ENCODE measurements at places on chromosomes 3 and 15.

DNA sequence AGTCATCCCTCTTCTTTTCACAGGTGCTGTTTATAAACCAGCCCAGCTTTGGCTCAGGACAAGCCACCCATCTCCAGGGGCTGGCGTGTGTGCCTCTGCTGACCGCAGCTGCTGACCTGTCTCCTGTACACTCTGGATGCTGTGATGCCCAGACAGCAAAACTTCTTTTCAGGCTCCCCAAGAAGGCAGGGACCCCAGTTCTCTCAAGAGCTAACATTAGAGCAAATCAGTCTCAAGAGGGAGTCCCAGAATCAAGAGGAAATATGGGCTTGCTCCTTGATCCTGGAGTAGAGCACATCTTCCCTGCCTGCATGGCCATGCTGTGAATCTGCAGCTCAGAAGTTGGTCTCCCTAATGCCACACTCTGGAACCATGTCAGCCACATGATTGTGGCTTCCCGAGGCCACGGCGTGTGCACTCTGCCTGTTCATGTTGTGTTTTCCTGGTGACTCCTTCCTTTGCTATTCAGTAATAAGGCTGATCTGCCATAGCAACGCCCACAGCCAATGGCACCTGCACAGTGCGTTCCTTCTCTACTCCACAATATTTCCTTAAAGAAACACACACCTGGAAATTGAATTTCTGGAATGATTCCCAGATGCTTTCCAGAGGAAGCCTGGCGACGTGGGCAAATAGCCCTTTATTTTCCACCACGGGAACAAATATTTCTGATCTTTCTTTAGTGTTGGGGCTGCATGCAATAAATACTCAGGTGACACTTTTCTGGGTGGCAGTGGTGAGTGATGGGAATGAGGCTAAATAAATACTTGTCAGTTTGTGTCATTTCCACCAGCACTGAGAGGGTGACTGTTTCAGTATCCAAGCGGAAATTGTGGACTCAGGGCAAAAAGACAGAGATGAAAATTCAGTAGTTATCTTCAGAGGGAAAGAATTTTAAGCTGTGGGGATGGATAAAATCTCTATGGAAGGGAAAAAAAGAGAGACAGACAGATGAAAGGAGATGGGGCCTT lies 21.9 kb upstream of the THSD4 start:
- no peak for DNase-seq

DNA sequence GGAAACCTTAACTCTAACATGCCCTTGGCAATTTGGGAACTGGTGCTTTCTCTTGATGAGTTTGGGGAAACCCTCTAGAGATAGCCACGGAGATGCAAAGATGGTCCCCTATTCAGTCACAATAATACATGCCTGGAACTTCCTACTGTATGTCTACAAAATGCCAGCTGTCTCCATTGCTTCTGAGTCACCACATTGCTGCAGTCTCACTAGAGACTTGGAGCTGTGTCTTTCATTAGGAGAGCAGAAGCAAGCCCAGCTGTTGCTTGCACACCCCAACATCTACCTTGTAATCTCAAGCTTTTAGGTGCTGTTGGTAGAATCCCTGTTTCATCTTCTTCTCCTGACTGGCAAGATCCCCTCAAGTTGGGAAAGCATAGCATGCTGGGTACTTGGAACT lies 261.0 kb downstream of the ADAMTSL3 start:
- no peak for DNase-seq

DNA sequence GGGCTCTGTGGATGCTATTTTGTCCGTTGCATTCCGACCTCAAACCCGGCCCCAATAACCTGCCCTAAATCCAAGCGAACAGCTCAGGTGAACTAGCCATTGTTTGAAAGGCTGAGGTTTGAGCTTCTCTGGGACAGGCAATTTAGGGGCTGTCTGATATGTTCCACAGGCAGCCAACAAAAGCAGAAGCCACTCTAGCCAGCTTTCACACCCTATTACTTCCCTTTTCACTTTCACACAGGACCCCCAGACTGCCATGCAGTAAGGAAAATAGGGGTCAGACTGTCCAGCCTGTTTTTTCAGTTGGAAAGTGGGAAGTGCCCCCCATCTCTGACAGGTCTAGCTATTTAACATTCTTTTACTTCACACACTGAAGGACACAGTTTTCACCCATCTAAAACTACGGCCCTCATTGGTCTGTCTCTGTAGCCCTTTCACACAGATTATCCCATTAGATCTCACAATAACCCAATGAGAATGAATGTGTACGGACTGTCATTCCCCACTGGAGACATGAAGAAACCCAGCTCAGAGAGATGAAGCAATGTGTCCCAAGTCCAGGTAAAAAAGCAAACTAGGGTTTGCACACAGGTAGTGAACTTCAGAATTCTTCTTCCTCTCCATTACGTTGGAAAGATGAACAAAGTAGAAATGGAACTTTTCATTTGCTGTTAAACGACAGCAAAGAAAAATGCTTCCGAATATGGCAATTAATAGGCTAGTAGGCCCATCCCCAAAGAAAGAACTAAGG lies 1.9 kb downstream of the CCDC12 start:
- DNase-seq: no peak

GRCh38 chr3:31823184-31823583 lies 157.9 kb downstream of the OSBPL10 start:
- DNase-seq: no peak

DNA sequence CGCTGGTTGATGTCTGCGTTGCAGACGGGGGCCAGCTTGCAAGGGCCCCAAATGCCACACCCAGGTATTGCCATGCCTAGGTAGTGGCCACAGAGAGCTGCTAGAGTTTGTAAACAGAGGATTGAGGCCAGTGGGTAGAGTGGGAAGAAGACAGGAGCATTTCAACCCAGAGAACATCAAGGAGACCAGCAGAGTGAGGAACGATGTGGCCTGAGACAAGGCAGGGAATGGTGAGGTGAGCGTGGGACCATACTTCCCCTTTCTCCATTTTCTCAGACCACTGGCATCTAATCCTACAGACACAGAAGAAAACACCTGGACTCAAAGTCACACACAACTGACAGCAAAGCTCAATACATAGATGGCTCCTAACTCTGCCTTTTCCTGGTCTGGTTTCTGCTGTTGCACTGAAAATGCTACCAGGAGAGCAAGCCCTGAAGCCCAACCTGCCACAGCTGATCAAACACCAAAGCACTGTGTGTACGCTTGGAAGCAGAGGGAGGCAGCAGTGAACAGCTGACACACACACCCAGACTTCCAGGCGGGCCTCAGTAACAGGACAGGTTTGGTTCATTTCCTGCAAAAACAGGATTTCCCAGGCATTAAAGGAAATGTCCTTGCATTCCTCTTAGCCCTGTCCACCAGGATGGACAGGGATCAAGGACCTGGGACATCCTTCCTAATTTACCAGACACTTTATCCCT lies 1.6 kb downstream of the FAM174B start:
- DNase-seq: no peak

DNA sequence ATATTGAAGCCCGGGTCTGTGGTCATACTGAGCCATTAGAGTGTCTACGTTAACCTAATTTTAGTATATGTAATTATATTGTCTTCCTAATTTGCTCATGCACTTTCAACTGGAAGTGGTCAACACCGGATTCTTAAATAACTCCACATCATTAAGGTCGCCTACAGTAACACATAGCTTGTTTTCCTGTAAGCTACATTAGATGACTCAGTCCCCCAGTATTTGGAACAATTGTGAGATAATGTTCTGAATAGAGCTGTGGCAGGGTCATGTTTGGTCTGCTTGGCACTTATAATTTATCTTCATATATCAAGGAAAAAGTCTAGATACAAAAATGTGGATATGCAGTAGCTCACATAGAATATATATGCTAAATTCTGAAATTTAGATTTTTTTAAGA lies 486.2 kb downstream of the IGSF11 start:
- no peak for DNase-seq

GRCh38 chr3:97910931-97911351 lies 61.3 kb downstream of the RIOX2 start:
- no peak for DNase-seq

DNA sequence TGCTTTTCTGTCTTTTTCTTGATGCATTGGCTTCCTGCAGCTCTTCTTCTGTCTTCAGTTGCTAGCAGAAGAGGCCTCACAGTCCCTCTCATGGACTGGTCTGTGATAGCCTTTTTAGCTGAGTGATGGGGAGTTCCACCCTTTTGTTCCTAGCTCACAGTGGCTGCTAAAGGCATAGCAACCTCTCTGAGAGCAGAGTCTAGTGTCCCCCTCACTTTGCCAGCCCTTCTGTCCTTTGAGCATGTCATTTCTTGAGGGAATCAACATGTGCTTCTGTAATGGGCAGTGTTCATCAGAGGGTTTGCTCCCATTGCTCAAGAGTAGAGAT lies 44.4 kb downstream of the GAP43 start:
- no peak for DNase-seq
